Stimulated activated naive CD8-positive, alpha-beta T cell treated with anti-CD3 and anti-CD28 coated beads, Interleukin-15, amount 100 ng/mL, for 72 hours (primary cell): ENCODE measurements at places on chromosomes 2 and 18.

GRCh38 chr18:28177828-28178635 is 1.1 kb upstream of the CDH2 start:
- no peak for DNase-seq

DNA sequence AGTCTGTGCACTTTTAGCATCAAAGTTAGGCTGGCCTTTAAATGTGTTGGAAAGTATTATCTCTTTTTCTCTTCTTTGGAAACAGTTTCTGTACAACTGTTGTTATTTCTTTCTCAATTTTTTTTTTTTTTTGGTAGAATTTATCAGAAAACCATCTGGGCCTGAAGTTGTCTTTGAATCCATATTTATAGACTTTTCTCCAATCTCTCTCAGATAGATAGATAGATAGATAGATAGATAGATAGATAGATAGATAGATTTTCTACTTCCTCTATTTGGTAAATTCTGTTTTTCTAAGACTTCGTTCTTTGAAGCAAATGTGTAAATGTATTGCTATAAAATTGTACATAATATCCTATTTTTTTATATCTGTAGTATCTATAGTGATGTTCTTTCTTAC is 17.5 kb downstream of the DNAJC10 start:
- DNase-seq: no peak

GRCh38 chr2:217650716-217651360 is 352.0 kb downstream of the TNS1 start:
- DNase-seq: peak; percentile 40

DNA sequence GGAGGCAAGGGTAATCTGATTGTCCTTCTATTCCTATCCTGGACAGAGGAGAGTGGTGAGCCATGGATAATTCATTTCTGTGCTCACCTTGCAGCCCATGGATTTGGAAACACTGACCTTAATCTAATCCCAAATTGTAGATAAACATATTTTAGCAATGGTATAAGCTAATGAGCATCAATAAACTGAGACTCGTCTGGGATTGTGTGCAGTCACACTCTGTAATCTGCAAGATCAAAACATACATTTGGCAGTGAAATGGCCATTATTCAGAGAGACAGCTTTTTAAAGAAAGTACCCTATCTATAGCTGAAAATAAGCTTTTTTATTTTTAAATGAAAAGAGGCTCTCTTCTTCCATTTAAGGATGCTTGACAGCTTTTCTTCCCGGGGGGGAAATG is 506.5 kb downstream of the NRXN1 start:
- DNase-seq: no peak
